ENCODE measurements at places on chromosomes 6 and 20.

- DNase-seq = no peak
These were observed 1.9 kb upstream of the EDN1 start for GRCh38 chr6:12288211-12288618.

DNA sequence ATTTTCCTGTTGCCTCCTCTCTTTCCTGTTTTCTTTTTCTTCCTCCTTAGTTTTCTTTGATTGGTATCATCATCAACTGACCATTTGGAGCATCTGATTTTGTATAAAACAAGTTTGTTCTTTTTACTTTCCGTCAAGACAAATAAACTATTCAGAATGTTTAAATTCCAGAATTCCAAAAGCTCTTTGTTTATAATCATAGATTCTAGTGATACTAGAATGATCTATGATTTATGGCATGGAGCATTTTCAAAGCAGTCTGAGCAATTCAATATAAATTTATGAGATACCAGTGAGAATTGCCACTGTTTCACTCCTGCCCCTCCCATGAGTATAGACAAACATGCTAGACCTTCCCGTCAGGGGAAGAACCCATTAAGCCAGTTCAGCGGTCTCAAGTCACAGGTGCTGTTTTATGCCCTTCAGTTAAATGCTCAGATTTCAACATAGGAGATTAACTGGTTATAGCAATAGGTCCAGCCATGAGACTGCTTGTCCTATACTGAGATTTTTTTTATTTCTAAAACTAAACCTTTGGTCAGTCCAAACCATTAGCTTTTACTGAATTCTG is 60.7 kb downstream of the GRIK2 start:
- DNase-seq = no peak

GRCh38 chr6:160972111-160972510 is 19.5 kb upstream of the MAP3K4 start:
- DNase-seq = peak; percentile 96

GRCh38 chr6:14277405-14277930 is 159.9 kb downstream of the CD83 start:
- no peak for DNase-seq

GRCh38 chr20:15205028-15205427 is 867.6 kb upstream of the FLRT3 start:
- DNase-seq = peak; percentile 11

GRCh38 chr6:26272171-26272637 is 92.8 kb upstream of the BTN3A2 start:
- no peak for DNase-seq

- DNase-seq = no peak
These were observed 29.8 kb upstream of the TCP11 start for GRCh38 chr6:35170891-35171290.

GRCh38 chr20:38321959-38322598 is 18.1 kb downstream of the BPI start:
- DNase-seq = peak; percentile 70

GRCh38 chr6:135655055-135655454 is 157.5 kb upstream of the AHI1 start:
- DNase-seq = no peak

- no peak for DNase-seq
These were observed 114.3 kb downstream of the COL19A1 start for GRCh38 chr6:69980624-69981023.

- no peak for DNase-seq
These were observed 212.9 kb downstream of the PLCB4 start for GRCh38 chr20:9281803-9282202.

DNA sequence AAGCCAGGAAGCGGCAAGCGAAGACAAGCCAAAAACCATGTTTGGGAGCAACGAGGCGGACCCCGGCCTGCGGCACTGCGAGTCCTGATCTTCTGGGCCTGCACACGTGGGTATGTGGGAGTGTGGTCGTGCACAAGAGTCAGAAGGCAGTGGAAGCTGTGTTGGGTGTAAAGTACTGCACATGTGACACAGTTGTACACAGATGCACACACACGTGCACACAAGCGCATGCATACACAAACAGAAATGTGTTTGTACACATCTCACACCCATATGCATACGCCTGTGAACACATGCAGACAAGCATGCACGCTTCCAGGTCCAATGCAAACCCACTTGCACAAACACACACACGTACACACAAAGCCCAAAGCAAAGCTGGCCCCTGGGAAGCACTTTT is 52.6 kb upstream of the SLCO4A1 start:
- no peak for DNase-seq

DNA sequence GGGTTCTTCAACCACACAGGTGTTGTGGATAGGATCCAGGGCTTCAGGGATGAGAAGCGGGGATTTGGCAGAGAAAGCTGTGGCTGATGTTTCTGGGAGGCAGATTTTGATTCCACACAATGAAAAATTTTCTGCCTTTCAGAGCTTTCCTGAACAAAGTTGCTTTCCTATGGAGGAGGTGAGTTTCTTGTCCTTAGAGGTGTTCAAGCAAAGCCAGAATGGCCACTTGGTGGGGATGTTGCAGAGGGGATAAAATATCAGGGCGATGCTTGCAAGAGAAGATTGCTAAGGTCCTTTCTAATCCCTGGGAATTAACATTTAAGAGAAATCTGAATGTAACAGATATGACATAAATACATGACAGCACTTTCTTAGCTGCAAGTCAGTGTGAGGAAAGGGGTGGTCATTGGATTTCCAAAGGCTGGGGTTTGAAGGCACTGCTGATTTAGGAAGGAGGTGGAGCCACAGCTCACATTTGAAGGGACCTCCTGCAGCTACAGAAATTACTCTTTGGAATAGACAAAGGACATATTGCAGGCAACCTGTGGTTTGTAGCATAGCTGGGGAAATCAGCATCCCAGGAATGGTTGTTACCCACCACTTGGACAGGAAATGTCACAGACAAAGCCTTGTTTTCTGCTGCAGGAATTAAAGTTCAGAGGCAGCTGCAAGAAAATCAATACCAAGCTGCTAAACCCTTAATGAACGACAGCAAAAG is 271.1 kb upstream of the CHD6 start:
- no peak for DNase-seq

DNA sequence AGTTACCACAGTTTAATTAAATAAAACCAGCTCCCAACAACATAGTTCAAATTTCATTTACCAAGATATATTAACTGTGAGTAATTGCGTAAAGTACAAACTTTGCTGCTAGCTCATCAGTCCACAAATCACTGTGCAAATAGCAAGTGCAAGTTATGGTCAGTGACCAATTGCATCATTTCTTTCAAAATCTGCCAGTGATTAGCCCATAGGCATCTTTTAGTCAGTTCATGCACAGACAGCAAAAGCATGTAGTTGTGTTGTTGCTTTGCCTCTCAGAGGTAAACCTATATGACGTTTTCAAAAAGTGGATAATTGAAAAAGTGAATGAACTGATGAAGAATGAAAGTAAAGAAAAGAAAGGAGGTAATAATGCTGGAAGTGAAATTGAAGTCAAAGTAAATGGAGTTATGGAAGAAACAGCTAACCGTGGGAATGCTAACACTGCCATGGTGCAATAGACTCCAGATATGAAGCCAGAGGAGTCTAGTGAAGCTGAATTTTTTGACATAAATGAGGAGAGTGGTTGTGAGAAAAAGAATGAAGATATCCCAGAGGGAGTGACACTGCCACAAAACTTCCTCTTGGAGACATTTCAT is 36.5 kb downstream of the ENPP1 start:
- peak; percentile 86 for DNase-seq

GRCh38 chr20:5848711-5849505 is 98.7 kb downstream of the SHLD1 start:
- peak; percentile 25 for DNase-seq

GRCh38 chr6:97427648-97428047 is 144.6 kb upstream of the MMS22L start:
- no peak for DNase-seq

- no peak for DNase-seq
These were observed 995.8 kb upstream of the FLRT3 start for GRCh38 chr20:15333170-15333569.

DNA sequence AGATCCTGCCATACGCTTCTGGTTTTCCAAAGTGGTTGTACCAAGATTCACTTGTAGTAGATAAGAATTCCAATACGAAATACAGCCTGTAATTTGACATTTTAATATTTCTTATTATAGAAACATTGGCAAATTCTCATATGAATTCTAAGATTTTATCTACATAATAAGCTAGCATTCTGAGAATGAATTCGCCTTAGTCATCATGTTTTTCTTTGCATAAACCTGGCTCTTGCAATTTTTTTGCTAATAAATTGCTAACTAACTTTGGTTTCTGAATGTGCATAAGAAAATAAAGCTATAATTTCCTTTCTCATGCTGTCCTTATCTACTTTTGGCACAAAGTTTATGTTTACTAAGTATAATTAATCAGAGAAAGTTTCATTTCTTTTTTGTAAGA is 673.0 kb downstream of the PTPRT start:
- DNase-seq = no peak

DNA sequence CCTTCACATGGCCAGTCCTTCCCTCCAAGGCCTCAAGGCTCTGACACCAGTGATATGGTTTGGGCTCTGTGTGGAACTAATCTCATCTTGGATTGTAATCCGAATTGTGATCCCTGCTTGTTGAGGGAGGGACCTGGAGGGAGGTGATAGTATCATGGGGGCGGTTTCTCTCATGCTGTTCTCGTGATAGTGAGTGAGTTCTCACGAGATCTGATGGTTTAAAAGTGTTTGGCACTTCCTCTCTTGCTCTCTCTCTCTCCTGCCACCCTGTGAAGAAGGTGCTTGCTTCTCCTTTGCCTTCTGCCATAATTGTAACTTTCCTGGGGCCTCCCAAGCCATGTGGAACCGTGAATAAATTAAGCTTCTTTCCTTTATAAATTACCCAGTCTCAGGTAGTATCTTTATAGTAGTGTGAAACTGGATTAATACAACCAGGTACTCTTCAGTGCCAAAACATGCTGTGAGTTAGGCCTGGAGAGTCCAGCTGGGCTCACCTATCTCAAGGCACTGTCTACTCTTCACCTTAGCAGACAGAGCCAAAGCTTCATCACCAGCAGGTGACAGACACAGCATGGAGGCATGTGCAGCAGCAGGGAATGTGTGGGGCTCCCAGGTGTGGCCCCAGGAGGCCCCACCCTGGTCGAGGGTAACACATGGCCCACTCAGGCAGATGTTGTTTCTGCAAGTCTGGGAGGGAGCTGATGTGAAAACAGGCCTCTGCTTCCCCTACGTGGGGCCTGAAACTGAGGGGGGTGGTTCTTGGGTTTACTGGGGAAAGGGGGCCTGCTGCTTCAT is 97.5 kb upstream of the CDYL start:
- no peak for DNase-seq

DNA sequence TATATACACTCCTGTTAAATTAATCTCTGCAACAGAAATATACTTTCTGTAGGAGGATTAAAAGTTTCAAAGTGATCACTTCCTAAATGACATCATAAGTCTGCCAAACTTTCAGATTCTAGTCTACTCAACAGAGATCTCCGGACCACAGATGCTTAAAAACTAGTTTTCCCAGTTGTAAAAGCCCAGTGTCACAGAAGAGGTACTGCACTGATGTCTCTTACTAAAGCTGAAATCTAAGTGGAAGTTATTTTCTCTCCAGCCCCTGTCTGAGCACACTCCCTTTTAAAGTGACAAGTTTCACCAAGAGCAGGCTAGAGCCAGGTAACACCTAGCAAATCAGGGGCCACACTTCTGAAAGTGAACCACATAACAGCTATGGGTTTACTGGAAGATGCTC is 71.6 kb upstream of the DST start:
- DNase-seq = no peak

- DNase-seq = peak; percentile 24
These were observed 827 bp downstream of the E2F3 start for GRCh38 chr6:20402342-20403069.

DNA sequence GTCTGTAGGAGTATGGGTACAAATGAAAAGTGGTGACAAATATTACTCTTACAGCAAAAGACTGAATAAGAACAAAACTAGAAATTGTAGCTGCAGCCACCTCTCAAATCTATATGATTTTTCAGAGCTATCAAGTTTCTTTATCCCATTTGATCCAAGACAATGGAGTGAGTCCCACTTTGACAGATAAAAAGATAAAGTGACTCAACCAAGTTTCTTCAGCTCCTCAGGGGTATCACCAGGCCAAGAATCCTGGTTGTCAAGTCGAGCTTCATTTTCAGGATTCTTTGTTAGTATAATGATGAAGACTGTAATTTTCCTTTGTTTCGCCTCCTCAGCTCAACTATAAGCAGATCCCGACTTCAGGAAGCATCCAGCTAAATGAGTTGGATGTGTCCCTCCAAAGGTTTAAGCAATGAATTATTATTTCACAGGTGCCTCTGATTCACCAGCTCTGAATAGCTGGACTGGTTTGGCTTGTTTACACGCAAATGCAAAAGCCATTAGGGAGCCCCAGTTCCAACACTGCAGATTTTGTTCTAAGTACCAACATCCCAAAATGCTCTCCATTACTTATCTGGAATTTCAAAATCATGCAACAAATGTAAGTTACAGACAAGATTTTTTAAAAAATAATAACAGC is 238.9 kb downstream of the MAFB start:
- no peak for DNase-seq

- no peak for DNase-seq
These were observed 118.6 kb upstream of the ADGRF1 start for GRCh38 chr6:47160702-47161101.

- peak; percentile 19 for DNase-seq
These were observed 1152.3 kb upstream of the GJE1 start for GRCh38 chr6:140980265-140980887.

DNA sequence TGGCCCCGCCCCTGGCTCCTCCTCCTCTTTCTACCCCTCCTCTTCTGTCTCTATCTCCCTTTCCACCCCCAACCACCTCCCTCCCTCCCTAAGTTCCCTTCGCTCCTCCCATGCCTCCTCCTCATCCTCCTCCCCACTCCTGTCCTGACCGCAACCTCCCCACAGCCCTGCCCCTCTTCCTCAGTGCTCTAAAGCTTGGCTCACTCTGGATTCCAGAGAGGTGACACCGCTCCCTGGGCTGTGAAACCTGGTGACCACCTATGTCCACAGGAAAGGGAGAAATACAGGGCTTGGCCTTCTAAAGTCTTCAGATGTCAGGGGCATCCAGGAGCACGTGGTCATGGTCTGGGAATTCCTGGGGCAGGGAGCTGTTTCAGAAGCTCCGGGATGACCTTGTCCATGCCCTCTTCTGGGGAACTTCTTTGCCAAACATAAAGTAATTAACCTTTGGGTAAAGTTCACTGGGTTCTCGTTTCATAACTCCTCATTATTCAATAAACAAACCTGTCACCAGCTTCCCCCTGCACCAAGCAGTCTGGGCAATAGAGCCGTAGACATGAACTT is 345 bp upstream of the CST5 start:
- no peak for DNase-seq

DNA sequence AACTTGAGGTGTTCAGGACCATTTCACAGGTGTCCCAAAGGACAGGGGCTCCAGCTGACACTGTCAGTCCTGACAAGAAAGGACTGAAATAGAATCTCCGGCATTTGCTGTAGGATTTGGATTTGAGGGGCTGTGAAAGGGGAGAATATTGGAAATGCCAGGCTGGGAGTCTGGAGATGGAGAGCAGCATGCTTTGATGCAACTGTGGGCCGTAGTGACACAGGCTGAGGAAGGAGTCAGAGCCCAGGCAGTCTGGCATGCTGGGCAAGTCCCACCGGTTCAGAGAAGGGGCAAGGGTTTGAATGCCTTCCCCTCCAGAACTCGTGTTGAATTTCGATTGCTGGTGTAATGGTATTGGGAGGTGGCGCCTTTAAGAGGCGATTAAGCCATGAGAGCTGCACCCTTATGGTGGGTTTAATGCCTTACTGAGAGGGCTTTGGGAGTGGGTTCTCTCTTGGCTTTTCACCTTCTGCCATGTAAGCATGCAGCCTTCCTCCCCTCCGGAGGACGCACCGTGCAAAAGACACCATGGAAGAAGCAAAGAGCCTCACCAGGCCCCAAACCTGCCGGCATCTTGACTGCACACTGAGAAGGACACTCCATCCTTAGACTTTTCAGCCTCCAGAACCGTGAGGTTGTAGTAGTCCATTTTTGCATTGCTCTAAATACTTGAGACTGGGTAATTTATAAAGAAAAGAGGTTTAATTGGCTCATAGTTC is 9.4 kb upstream of the PYGB start:
- DNase-seq = peak; percentile 55

All from AG10803 (cell line).